ENCODE measurements at places on chromosomes 11 and 22. TPM values are rescaled to one million over a fixed set of nuclear protein-coding genes. Genes with fewer than 3 reads are reported as not detected.

GRCh38 chr11:75809991-75810390 lies 5.0 kb upstream of the UVRAG start:
- no peak for DNase-seq

MMP8 gene
- not detected for total RNA-seq

CYP2D6 gene
- 0.09 TPM for total RNA-seq

APOL3 gene
- 214 TPM for total RNA-seq

MYO7A gene
- total RNA-seq = 7.7 TPM

- DNase-seq = no peak
Observed at GRCh38 chr11:26762089-26762488, 40.2 kb upstream of the SLC5A12 start.

CSRP3 gene
- not detected for total RNA-seq

- DNase-seq = no peak
Observed at GRCh38 chr11:65108469-65109123, 3.1 kb upstream of the TM7SF2 start.

DNA sequence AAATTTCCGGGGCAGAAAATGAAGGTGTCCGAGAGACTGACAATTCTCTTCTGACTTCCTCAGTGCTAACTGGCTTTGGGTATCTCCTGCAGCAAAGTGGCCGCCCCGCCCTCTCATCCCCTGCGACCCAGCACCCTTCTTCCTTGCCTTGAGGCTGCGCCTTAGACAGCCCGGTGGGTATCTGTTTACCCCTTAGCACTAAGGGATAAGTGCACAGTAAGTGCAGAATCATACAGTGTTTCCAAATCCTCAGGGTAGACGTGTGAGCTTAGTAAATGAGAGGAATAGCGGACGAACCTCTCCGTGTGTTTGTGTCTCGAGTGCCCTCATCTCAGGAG lies 368 bp upstream of the CHORDC1 start:
- no peak for DNase-seq

DNA sequence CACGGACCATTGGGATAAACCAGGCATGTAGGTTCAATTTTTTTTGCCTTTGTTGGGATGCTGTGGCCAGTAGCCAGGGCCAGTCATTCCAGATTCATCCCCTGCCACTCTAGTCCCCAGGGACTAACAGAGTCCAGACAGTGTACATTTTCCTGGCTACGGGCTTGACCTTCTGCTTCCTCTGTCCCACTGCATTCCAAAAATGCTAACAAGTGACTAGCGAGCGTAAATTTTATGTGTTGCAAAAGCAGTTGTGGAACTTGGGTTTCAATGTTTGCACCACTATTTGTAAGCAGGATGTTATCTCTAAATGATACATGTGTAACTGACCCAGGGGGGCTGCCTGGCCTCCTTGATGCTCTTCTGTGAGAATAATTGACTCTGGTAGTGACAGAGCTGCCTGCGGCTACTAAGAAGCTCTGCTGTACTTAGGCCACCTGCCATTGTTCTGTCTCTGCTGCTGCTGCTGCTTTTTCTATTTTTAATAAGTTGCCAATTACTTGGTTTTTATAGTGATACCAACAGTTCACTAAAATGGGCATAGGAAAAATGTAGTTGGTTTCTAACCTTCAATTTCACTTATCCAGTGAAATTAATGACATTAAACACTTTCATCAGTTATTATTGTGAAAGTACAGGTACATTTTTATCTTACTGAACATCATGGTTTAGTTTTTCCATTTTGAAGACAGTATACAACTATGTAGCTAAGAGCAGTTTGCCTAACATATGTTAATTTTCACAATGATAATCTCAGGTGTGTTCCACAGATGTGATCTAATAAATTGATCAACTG lies 26.8 kb downstream of the TNRC6B start:
- DNase-seq = peak; percentile 21

GRCh38 chr11:75520688-75521087 lies 5.1 kb downstream of the GDPD5 start:
- no peak for DNase-seq

- peak; percentile 94 for DNase-seq
Observed at GRCh38 chr22:35467681-35468434, 67.9 kb downstream of the MCM5 start.

DNA sequence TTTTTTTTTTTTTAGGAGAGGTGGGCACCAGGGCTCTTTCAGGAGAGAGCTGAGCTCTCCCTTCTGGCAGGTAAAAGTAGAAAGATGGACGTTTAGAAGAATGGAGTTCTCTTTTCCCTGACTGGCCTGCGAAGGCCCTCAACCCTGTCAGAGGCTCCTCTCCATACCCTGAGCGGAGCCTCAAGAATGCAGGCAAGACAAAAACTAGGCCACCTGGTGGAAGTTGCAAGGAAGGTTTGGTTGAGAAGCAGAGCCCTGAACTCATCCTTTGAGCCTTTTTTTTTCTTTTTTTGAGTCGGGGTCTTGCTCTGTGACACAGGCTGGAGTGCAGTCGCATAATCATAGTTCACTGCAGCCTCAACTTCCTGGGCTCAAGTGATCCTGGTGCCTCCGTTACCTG lies 1.4 kb downstream of the OTOG start:
- no peak for DNase-seq
